AG09319 (cell line): ENCODE measurements at places on chromosomes 5 and 9.

- DNase-seq: no peak
These were observed 32.4 kb upstream of the CEP120 start for GRCh38 chr5:123455640-123456039.

DNA sequence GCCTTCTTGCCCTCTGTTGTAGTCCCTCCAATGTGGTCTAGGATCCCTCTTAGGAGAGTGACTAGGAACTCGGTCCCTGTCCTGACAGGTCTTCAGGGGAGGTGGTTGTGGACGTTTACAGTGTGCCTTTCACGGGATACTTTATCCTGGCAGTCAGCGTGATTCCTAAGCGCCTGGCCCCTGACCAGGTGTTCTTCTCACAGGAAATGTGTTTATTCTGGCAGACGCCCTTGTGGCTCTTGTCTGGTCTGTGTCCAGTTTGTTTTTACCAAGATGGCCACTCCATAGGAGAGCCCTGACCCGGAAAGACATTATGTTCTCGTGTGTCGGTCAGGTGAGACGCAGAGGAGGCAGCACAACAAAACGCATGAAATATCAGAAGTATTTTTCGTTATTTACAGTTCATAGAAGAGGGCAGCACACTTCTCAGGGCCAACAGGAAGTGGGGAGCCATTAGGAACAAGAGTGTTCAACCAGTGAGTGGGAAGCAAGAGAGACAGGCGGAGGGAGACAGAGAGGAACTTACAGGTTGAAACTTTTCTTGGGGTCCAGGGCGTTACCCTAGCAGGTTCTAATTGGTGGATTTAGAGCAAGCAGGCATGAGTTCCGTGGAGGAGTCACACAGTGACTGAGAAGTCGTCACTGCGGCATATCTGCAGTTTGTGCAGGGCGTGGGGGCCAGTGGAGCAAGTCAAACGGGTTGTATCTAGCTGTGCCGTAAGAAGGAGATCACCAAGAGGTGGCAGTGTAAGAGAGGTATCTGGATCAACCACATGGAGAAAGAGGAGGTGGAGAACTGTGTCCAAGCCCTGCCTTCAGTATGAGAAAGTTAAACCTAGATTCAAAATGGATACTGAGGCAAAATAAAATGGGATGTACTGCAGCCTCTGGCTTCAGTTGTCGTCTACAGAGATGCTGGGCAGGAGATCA, 412.9 kb downstream of the ZSWIM6 start:
- no peak for DNase-seq

DNA sequence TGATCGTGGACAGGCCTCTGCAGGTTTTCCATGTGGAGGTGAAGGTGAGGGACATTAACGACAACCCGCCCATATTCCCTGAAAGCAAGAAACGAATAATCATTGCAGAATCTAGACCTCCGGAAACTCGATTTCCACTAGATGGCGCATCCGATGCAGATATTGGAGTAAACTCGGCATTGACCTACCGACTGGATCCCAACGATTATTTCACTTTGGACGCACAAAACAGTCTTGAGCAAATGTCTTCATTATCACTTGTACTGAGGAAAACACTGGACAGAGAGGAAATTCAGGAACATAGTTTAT, 621 bp downstream of the PCDHA13 start:
- DNase-seq: no peak

DNA sequence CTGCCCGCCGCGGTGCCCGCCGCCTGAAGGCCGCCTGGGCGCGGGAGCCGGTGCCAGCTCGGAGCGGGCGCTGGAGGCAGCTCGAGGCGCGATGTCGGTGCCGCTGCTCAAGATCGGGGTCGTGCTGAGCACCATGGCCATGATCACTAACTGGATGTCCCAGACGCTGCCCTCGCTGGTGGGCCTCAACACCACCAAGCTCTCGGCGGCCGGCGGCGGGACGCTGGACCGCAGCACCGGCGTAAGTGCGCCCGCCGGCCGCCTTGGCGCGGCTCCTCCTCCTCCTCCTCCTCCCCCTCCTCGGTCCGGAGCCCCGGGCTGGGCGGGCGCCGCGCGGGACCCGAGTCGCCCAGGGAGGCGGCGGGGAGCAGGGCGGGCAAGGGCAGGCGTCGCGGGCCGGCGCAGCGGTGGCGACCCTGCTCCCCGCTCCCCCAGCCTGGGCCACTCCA, 455 bp downstream of the OLFM1 start:
- DNase-seq: no peak

DNA sequence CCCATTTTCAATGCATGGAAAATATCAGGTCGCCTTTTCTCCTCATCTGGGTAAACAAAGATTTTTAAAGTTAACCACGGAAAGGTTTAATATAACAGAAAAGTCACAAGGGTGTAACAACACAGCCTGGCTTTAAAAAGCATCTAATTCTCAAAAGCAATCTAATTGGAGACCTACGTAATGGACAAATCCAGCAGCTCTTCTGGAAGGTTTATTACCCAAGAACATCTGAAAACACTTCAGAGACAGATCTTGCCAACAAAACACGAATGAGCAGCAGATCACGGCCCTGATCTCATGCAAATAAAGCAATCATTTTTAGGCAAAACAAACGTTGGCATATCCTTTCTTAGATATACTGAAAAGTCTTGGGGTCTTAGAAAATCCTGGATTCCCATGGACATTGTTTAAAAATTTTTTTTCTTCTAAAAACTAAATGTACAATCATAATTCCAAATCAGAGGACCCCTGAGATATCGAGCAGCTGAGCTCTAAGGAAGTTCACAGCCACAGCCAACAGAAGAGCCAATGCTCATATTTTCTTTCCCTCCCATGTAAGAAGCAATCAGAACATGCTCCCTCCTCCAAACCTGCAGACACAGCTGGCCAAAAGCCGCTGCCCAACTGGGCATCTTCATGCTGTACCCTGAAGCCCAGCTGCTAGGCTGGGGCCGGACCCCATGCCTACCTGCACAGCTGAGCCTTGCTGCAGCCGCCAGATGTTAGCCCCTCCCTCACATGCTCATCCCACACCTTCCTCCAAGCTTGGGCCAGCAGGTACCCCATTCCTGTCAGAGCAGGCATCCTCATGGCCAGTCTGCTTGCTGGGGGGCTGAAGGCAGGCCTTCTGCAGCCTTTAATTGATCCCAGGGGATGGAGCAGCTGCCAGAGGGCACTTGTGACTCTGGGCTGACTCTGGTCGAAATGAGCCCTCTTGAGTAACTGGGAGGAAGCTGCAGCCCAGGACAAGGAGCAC, 11.2 kb downstream of the ANKS6 start:
- DNase-seq: no peak

DNA sequence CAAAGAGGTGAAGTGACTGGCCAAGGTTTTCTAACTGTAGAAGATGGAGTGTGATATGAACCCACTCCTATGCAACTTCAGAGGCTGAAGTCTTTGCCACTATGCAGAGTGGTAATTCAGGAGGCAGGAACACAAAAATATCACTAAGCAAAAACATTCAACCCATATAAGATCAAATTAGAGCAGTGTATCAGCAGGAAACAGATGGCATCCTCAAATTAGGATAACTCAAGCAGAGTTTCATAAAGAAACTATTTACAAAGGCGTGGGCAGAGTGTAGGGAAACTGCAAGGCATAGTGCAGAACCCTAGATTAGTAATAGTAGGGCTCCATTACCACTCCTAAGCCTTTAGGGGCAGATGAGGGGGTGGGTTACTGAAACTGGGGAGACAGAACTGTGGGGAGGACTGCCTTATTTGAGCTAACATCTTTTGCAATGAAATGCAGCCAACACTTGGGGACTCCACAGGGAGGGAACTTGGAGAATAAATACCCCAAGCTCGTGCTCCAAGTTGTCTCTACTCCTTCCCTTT, 72.2 kb downstream of the PTTG1 start:
- no peak for DNase-seq

GRCh38 chr9:100521282-100521681, 48.3 kb downstream of the TMEFF1 start:
- DNase-seq: no peak

GRCh38 chr5:151664694-151665585, 21.8 kb downstream of the SPARC start:
- no peak for DNase-seq

- no peak for DNase-seq
These were observed 7.4 kb downstream of the ZCCHC9 start for GRCh38 chr5:81308836-81309235.

- no peak for DNase-seq
These were observed 308.1 kb downstream of the LRRC70 start for GRCh38 chr5:62886603-62887315.

- peak; percentile 15 for DNase-seq
These were observed 72.4 kb upstream of the FBXW11 start for GRCh38 chr5:172078726-172079345.

GRCh38 chr9:78371981-78372380, 75.1 kb downstream of the PSAT1 start:
- no peak for DNase-seq

GRCh38 chr9:38329968-38330367, 62.5 kb upstream of the ALDH1B1 start:
- no peak for DNase-seq

DNA sequence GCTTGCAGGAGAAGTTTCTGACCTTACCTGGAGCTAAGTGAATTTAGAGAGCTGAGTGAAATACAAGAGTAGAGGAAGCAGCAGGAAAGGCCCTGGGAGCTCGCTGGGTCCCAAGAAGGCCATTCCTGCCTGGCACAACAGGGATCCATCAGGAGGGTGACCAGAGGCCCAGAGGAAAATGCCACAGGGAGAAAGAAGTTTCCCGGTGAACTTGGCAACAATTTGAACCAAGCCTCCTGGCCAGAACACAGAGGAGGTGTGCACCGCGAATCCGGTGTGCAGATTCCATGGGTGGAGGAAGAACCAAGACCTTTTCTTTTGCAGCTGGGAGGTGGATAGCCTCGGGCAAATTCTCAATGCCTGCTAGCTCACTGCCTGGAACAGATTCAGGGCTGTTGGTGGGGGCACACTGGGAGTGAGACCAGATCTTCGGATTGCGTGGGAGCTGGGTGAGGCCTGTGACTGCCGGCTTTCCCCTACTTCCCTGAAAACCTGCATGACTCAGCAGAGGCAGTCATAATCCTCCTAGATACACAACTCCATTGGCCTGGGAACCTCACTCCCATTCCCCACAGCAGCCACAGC, 1850.9 kb upstream of the NUDT12 start:
- no peak for DNase-seq

DNA sequence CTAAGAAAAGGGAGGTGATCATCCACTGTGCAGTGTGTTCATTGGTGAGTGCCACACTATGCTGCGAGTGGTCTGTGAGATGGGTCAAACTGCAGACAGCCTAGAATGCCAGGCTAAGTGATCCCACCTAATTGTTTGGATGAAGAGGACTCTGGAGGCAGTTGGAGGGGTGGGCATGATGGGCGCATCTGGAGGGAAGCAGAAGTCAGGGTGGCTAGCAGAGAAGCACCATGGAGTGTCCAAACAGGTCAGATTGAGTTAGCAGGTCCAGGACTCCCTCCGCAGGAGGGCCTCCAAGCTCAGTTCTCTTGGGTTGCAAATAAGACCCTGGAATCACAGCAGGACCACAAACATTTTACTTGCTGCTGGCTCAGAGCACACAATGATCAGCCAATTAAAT, 19.9 kb upstream of the ANGPTL2 start:
- no peak for DNase-seq

DNA sequence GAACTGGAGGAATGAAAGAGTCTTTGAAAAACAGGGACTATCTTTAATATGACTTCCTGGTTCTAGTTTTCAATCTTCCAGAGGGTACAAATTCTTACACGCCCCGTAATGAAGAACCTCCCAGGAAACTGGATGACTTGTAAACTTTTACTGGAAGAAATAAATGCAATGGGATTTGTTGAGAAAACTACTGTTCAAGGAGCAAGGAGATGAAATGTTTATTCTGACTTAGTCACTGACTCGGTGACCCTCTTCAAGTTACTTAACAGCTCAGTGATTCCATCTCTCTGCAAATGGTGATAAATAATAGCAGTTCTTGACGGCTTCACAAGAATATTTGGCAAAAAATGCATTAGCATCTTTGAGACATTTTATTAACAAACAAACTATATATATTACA, 858.6 kb downstream of the PTPRD start:
- DNase-seq: no peak

DNA sequence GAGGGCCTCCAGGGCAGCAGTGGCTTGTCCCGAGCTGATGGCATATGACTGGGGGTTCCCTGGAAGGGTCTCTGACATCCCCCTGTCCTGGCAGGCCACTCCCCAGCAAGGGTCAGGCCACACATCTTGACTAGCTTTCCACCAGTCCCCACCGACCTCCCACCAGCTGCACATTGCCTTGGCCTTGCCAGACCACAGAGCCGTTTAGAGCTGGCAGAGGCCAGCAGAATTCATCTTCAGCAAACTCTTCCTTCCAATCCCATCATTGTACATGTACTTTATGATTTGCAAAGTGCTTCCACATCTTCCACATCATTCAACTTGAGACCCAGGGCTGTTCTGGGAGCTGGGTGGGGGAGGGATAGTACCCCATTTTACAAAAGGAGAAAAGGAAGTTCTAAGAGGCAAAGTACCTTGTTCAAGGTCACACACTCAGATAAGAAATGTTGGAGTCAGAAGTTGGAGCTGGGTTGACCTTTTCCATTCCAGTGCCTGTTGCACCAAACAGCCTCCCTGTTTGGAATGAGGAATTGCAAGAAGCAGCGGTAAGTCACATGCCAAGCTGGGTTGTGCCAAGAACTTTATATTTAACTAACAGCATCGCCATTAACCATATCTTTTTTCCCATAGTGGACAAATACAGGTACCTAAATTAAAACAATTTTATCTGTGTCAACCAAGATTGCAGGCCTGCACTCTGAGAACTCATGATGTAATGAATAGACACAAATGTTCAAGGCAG, 25.8 kb upstream of the COL15A1 start:
- no peak for DNase-seq

DNA sequence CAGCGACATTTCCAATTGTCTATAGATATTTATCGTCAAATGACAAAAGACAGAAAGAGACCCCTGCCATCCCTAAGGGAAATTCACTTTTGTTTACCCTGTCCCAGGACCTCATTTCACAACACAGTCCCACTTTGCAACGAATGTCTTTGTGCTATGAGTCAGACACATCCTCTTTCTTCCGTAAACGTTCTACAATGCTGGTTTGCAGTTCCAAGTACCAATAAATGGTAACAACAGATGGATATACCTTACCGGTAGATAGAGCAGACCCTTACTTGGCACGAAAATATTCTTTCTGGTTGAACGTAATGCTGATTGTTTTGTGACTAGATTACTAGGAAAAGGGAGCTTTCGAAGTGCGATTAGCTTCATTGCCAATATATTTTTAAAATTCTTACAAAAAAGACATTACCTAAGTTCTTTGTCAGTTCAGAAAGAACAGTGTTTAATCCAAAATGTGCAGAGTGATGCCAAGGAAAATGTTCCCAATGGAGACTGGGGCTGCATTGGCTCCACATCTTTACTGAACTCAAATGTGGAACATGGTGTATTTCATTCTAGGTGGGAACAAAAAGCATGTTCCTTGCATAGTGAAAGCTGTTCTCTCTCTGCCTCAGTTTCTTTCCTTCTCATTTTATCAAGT, 202.5 kb upstream of the SLC27A6 start:
- DNase-seq: no peak

GRCh38 chr5:176676361-176676824, 29.1 kb downstream of the TSPAN17 start:
- no peak for DNase-seq

GRCh38 chr5:78823196-78823595, 161.9 kb downstream of the ARSB start:
- DNase-seq: no peak

GRCh38 chr5:146589028-146589345, 73.0 kb upstream of the GPR151 start:
- no peak for DNase-seq

GRCh38 chr9:84385386-84386040, 45.0 kb upstream of the SLC28A3 start:
- no peak for DNase-seq

GRCh38 chr9:27395484-27395921, 98.6 kb upstream of the EQTN start:
- no peak for DNase-seq
